Peyer's patch (tissue), 4 donors: ENCODE measurements at places on chromosomes 1 and 21.

DNA sequence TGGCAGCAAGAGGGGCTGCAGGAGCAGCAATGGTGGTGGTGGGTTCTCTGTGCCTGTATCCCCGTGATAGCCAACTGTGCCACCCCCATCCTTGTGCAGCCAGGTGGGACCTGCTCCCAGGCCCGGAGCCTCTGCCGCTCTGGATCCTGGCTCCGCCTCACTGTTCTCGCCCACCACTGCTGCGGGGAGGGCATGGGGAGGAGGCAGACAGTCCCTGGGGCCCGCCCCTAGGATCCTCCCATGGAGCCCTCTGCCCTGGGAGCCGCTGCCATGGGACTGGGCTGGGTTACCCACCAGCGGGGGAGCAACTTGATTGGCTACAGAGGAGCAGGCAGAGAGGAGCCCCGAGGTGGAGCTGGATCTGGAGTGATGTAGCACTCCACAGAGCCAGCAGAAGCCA is 31.6 kb downstream of the CD1D start:
- DNase-seq, result no peak

DNA sequence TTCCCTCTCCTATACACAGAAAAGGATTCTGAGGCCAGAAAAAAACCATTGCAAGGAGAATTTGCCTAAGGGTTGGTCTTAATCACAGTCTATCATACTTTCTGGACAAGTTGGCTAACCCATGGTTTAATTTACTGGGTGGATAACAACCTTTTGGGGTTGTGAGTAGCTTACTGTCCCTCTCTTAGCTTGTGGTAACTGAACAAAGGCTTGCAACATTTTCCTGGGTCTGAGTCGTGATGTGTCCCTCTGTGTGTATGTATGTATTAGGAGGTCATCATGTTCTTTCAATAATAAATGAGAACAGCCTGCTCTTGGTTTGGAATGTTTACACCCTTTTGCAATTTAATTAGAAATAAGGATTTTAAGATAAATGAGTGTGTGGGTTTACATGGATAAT is 36.7 kb downstream of the PAPPA2 start:
- no peak for DNase-seq

GRCh38 chr1:42618866-42619265 is 39.4 kb upstream of the PPIH start:
- no peak for DNase-seq

- no peak for DNase-seq
These were observed 80.8 kb downstream of the DOP1B start for GRCh38 chr21:36237441-36237840.

- no peak for DNase-seq
These were observed 32.7 kb upstream of the DR1 start for GRCh38 chr1:93313026-93313425.

GRCh38 chr1:68051475-68051874 is 1.0 kb upstream of the DIRAS3 start:
- DNase-seq, result no peak

- DNase-seq, result no peak
These were observed 83.7 kb upstream of the BCL10 start for GRCh38 chr1:85359874-85360721.

GRCh38 chr1:119000371-119001180 is 12.4 kb upstream of the TBX15 start:
- no peak for DNase-seq

- no peak for DNase-seq
These were observed 1.1 kb downstream of the CD84 start for GRCh38 chr1:160578175-160578524.

GRCh38 chr1:214205053-214205452 is 75.9 kb upstream of the SMYD2 start:
- no peak for DNase-seq

- no peak for DNase-seq
These were observed 3.2 kb upstream of the SLC27A3 start for GRCh38 chr1:153771841-153772593.

GRCh38 chr21:39564200-39564599 is 48.5 kb upstream of the B3GALT5 start:
- DNase-seq, result no peak

GRCh38 chr1:114122941-114123618 is 30.6 kb downstream of the SYT6 start:
- no peak for DNase-seq

GRCh38 chr1:8966606-8967005 is 20.9 kb downstream of the CA6 start:
- DNase-seq, result no peak

- DNase-seq, result peak; percentile 47
These were observed 129.7 kb upstream of the FAM72C start for GRCh38 chr1:144101397-144102045.

GRCh38 chr1:31366796-31367195 is 6.1 kb downstream of the FABP3 start:
- DNase-seq, result no peak

DNA sequence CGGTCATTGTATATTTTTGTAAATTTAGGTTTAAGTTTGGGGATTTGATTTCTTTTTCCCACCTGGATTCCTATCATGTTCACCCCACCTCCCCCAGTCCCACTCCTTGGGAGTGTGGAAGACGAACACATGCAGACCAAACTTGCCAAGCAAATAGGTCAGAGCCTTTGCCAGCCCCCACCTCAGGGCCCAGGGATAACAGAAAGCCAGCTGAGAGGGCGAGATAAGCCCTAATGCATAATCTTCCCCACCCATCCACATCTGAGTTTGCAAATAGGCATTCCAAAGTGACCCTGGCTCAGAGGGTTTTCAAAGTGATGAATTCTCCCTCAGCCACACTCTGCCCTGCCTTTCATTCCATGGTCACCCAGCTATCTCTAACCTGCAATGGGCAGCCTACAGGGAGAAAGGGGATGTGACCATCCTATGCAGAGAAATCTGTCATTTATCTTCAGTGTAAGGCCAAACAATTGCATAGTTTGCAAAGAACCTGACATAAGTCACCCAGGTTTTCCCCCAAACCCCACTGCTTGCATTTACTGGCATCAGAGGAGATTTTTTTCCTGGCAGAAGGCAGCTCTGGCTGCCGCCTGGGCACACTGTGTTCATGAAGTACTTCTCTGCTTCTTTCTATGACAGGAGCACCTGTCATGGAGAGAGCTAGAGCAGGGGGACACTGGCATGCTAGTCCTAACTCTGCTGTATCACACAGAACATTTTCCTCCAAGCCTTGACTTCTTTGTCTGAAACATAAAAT is 69.0 kb upstream of the NFIA start:
- no peak for DNase-seq

DNA sequence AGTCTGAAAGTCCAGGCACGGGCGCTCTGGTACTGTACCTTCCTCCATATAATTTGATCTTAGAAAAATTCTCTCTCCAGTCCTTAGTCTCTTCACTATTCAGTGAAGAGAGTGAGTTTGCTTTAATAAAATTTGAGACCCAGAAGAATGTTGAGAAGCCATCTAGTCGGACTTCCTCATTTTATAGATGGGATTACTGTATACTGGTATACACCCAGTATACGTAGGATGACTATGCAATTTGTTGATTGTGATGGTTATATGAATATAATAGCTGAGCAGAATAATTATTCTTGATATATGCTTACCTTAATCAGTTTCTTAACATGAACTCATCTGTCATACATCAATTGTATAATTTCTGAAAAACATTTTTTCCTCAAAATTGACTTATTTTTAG is 328.0 kb upstream of the B3GALT2 start:
- no peak for DNase-seq

DNA sequence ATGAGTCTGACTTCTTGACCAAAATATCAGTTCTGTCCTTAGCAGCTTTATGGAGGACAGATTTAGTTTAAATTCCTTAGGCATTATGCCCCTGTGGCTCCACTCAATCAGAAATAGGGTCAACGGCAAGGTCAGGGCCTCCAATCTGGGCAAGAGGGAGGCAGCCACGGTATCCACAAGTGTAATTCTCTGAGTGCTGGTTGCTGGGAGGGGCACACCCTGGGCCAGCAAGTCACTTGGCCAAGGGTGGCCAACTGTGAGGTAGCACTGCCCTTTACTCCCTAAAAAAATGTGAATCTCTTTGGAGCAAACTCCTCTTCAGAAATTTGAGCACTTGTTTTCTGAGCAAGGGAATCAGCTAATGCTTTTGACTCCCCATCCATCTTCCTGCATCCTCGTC is 12.8 kb downstream of the SPATA46 start:
- DNase-seq, result no peak

GRCh38 chr21:40936178-40936577 is 89.2 kb upstream of the DSCAM start:
- no peak for DNase-seq

- DNase-seq, result no peak
These were observed 37.5 kb upstream of the ANGPTL1 start for GRCh38 chr1:178908358-178908757.

DNA sequence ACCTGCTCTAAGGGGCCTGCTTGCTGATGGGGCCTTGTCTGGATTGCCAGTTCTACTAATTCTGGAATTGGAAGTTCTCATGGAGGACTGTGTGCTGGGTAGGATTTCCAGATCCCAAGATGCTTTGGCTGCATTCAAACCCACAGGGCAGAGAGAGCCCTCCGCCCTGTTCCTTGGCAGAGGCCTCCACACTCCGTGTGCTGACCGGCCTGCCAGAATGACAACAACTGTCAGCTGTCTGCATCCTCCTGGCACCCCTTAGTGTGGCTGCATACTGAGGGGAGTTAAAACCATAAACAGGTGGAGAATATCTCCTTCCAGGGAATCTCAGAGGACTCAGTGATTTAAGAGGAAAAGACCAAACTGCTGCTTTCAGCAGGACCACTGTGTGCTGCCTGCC is 60.7 kb downstream of the ADARB1 start:
- no peak for DNase-seq

DNA sequence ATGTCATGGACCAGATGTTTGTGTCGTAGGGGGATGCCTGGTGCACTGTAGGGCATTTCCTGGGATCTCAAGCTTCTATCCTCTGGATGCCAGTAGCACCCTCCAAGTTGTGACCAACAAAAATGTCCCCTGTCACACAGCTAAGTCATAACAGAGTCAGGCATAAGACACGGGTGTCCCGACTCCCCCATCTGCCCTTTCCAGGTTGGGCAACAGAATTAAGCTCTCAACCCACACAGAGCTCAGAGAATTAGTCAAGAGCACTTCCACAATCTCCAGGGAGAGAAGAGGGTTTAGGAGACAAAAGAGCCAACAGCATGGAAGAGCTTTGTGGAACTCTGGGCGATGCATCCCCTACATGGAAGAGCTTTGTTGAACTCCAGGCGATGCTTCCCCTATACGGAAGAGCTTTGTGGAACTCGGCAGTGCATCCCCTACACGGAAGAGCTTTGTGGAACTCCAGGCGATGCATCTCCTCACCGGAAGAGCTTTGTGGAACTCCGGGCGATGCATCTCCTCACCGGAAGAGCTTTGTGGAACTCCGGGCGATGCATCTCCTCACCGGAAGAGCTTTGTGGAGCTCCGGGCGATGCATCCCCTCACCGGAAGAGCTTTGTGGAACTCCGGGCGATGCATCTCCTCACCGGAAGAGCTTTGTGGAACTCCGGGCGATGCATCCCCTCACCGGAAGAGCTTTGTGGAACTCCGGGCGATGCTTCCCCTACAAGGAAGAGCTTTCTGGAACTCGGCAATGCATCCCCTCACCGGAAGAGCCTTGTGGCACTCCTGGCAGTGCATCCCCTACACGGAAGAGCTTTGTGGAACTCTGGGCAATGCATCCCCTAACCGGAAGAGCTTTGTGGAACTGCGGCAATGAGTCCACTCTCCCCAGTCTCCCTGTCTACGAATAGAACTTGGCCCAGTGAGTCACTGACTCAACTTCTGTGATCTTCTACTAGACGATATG is 422.7 kb downstream of the KIF26B start:
- no peak for DNase-seq

GRCh38 chr1:6485168-6486101 is 6.0 kb downstream of the PLEKHG5 start:
- no peak for DNase-seq

- DNase-seq, result no peak
These were observed 448.3 kb downstream of the PTPRC start for GRCh38 chr1:199087144-199087543.
